IMR-90 (cell line): ENCODE measurements at places on chromosomes 1 and 21.

- DNase-seq: no peak
- H3K36me3 ChIP-seq: no peaks in the 10 kb centered on the region
- peaks cover 9% of the 10 kb centered on the region for H3K4me1 ChIP-seq
- H3K4me3 ChIP-seq: no peak overlapping the region
- H3K27me3 ChIP-seq: no peaks in the 10 kb centered on the region
- H3K27ac ChIP-seq: no peak overlapping the region
Observed at GRCh38 chr1:41542196-41542930, 57.9 kb upstream of the EDN2 start.

- no peak overlapping the region for H3K4me3 ChIP-seq
- peaks cover 17% of the 10 kb centered on the region for H3K4me1 ChIP-seq
- H3K27me3 ChIP-seq: peaks cover 11% of the 10 kb centered on the region
Observed at GRCh38 chr1:227796359-227796915, 19.0 kb upstream of the PRSS38 start.

GRCh38 chr1:88060112-88060673 is 623.9 kb upstream of the PKN2 start:
- H3K27me3 ChIP-seq: no peaks in the 10 kb centered on the region
- no peak for DNase-seq
- no peak overlapping the region for H3K4me3 ChIP-seq
- H3K4me1 ChIP-seq: no peaks in the 10 kb centered on the region
- H3K27ac ChIP-seq: no peak overlapping the region

DNA sequence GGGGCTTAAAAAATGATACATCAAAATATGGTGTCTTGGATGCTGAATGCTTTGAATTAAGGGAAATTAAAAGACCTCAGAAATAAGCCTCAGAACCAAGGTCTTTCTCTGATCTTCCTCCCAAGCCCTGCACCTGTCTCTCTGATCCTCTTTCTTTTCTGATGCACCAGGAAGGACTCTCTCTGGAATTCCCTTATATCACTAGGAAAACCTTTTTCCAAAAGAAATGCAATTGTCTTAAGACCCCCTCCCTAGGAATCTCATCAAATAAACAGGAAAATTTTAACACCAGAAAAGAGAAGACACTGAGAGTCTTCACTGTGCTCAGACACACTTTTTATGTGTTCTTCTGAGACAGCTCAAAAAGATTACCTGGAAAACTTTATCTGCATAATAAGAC is 159.5 kb upstream of the PTBP2 start:
- DNase-seq: no peak
- no peak overlapping the region for H3K4me3 ChIP-seq
- H3K36me3 ChIP-seq: no peaks in the 10 kb centered on the region
- peaks cover 3% of the 10 kb centered on the region; the same call in 1 of the 2 replicates for H3K4me1 ChIP-seq

DNA sequence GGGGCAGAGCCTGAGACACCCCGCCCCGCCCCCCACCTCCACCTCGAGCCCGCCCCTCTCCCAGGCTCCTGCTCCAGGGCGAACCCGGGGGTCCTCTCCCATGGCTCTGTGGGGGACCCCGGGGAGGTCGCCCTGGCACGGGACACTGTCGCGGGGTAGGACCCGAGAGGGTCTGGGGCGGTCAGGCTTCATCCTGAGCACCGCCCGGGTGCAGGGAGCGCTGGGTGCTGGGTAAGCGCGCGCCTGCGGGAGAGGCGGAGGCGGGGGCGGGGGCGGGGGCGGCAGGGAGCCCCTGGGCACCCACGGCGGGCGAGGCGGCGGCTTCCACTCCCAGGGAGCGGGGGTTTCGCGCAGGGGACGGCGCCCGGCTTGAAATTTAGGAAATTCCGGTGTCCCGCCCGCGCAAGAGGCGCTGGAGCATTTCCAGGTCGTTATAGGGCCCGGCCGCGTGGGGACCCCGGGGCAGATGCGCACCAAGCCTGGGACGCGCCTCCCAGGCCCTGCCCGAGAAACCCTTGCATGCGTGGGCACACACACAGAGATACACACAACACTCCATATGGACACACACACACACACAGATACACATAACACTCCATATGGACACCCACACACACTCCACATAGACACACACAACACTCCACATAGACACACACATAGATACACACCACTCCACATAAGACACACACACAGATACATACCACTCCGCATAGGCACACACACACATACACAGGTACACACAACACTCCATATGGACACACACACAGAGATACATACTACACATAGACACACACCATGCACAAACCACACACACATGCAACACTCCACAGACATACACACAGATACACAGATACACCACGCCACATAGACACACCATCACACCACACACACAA is 48.7 kb upstream of the SLC19A1 start:
- peaks cover 50% of the 10 kb centered on the region for H3K27me3 ChIP-seq
- H3K36me3 ChIP-seq: no peaks in the 10 kb centered on the region
- no peak overlapping the region for H3K27ac ChIP-seq
- no peak for DNase-seq

GRCh38 chr1:112793631-112794565 is 78.8 kb upstream of the PPM1J start:
- no peak overlapping the region for H3K27ac ChIP-seq
- no peak for DNase-seq
- no peak overlapping the region for H3K4me3 ChIP-seq
- H3K36me3 ChIP-seq: no peaks in the 10 kb centered on the region
- H3K27me3 ChIP-seq: peaks cover 2% of the 10 kb centered on the region

DNA sequence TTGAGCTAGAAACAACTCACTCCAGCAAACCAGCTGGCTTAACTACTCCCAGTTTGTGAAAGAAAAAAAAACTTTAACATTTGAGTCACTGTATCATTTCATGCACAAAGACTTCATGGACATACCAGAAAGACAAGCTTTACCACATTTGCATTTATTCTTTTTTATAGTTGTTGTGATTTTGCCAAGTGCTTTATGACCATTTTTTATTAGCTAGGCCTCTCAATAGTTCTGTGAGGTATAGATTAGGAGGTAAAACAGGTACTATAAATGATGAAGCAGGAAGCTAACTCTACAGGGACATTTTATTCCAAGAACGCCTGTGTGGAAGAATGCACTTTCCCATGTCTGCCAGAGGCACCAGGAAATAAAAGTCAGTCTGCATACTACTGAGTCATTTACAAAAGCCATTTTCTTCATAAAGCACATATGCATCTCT is 8.2 kb upstream of the DENND1B start:
- no peaks in the 10 kb centered on the region for H3K27me3 ChIP-seq
- peak overlapping the region; percentile 63; the same call in 1 of the 2 replicates for H3K27ac ChIP-seq
- peak; percentile 78 for DNase-seq
- peaks cover 19% of the 10 kb centered on the region for H3K4me1 ChIP-seq
- H3K36me3 ChIP-seq: no peaks in the 10 kb centered on the region
- no peak overlapping the region for H3K4me3 ChIP-seq

- no peaks in the 10 kb centered on the region for H3K4me1 ChIP-seq
- no peaks in the 10 kb centered on the region for H3K36me3 ChIP-seq
- no peak overlapping the region for H3K27ac ChIP-seq
- H3K4me3 ChIP-seq: no peak overlapping the region
Observed at GRCh38 chr21:20572582-20572981, 425.6 kb upstream of the NCAM2 start.

DNA sequence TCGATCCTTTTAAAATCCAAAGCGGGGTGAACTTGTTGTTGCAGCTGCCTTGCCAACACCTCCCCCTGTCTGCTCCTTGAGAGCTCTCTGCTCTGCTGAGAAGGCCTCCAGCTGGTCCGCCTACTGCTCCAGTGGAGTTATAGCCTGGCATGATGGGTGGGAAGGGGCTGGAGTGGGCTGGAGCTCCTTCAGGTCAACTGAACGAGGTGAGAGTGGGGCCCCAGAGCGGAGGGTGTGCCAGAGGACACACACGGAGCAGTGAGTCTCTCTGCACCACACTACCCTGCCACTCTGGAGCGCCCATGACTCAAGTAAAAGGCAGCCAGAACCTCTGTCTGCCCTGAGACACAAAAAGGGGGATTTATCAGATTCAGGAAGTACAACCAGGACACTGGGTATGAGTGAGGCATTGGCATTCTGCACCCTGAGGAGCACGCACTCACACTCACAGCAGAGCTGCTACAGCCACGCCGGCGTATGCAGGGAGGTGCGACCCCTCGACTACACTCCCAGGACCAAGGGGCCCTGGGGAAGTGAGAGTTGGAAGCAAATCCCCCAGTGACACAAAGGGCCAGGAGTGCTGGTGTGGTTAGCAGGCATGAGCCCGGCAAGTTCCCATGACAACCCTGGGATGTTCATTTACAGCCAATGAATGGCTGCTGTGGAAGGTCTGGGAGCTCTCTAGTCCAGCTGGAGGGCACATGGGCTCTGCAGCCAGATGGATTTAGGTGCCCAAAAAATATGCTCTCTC is 28.0 kb upstream of the EVA1B start:
- no peaks in the 10 kb centered on the region for H3K27me3 ChIP-seq
- H3K36me3 ChIP-seq: peaks cover 49% of the 10 kb centered on the region
- H3K27ac ChIP-seq: peak overlapping the region; percentile 91
- no peak overlapping the region for H3K4me3 ChIP-seq

DNA sequence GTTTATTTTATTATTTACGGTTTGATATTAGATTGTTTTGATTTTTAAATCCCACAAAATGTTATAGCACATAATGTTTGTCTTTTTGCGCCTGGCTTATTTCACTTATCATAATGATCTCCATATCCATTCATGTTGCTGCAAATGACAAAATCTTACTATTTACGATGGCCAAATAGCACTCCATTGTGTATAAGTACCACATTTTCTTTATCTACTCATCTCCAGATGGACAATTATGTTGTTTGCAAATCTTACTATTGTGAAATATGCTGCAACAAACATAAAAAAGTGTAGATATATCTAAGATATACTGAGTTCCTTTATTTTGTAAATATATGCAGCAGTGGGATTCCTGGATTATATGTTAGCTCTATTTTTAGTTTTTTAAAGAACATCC is 1568.3 kb downstream of the AMY1C start:
- H3K4me1 ChIP-seq: no peaks in the 10 kb centered on the region
- no peak overlapping the region for H3K27ac ChIP-seq
- H3K36me3 ChIP-seq: no peaks in the 10 kb centered on the region
- no peak for DNase-seq
- no peaks in the 10 kb centered on the region for H3K27me3 ChIP-seq
- no peak overlapping the region for H3K4me3 ChIP-seq

DNA sequence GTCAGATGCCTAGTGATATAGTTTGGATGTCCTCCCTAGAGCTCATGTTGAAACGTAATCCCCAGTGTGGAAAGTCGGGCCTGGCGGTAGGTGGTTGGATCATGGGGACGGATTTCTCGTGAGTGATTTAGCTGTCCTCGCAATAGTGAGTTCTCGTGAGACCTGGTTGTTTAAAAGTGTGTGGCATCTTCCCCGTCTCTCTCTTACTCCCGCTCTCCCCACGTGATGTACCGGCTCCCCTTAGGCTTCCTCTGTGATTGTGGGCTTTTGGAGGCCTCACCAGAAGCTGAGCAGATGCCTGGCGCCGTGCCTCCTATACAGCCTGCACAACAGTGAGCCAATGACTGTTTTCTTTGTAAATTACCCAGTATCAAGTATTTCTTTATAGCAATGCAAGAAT is 264.5 kb downstream of the TTLL7 start:
- no peaks in the 10 kb centered on the region for H3K36me3 ChIP-seq
- no peak overlapping the region for H3K27ac ChIP-seq
- no peak overlapping the region for H3K4me3 ChIP-seq
- no peak for DNase-seq
- no peaks in the 10 kb centered on the region for H3K4me1 ChIP-seq

GRCh38 chr1:244231572-244232315 is 180.7 kb downstream of the ZBTB18 start:
- H3K4me3 ChIP-seq: no peak overlapping the region
- H3K27ac ChIP-seq: no peak overlapping the region
- H3K27me3 ChIP-seq: no peaks in the 10 kb centered on the region; the same call in 1 of the 2 replicates
- peak; percentile 28 for DNase-seq

DNA sequence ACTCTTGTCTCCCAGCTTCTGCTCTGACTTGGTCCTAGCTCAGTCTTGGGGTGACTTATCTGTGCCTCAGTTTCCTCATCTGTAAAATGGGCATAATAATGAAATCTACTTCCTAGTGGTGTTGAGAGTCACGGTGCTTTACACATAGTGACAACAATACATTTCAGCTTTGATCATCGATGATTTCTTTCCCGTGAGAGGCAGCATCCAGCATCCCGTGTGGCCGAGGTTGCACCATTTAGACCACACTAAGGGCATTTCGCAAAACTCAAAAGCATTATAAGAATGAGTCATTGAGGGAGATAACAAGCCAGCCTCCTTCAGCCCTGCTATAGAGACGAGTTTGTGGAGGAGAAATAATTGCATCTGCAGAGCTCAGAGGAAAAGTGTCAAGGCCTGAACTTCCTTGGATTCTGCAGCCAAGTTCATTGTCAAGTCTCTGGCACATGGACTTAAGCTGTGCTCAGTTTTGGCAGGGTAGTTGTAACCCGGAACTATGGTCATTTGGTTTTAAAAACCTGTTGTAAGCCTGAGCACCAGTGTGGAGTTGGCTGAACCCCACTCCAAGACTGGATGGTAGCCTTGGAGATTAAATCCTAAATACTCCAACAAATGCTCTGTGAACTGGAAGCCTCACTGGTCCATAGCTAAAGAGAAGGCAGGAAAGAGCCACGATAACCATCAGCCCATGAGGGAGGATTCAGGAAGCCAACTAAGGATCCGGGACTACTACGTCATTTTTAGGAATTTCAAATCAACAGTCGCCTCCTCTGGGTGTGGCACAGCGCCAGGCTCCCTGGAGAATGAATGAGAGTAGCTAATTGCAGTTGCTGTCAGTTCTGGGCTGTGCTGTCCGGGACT is 64.2 kb downstream of the TCP10L start:
- H3K4me1 ChIP-seq: peaks cover 21% of the 10 kb centered on the region
- peak; percentile 97 for DNase-seq
- peak overlapping the region; percentile 73 for H3K27ac ChIP-seq
- no peaks in the 10 kb centered on the region for H3K36me3 ChIP-seq
- H3K4me3 ChIP-seq: no peak overlapping the region

DNA sequence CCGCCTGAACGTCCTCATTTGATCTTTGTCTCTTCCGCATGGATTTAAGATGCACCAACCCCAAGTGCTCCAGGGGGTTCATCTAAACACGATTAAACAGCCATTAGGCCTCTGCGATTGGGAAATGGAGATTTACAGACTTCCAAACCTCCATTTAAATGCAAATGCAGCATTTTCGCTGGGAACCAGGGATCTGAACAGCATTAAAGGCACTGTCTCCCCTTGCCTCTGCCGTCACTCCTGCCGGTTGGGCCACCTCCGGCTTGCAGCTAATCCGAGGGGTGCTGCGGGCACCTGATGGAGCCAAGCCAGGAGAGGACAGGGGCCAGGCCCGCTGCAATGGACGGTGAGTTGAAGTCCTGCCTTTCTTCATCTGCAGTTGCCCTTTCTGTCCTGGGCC is 70.3 kb upstream of the KLHDC7A start:
- no peak overlapping the region for H3K27ac ChIP-seq
- no peaks in the 10 kb centered on the region for H3K36me3 ChIP-seq
- no peaks in the 10 kb centered on the region for H3K27me3 ChIP-seq
- DNase-seq: no peak
- no peak overlapping the region for H3K4me3 ChIP-seq

- no peak for DNase-seq
- peaks cover 1% of the 10 kb centered on the region; the same call in 1 of the 2 replicates for H3K4me1 ChIP-seq
- H3K36me3 ChIP-seq: no peaks in the 10 kb centered on the region
- no peak overlapping the region for H3K27ac ChIP-seq
- no peaks in the 10 kb centered on the region for H3K27me3 ChIP-seq
Observed at GRCh38 chr1:87106867-87107266, 192.4 kb downstream of the HS2ST1 start.
